ENCODE measurements at places on chromosomes 1 and 21.

DNA sequence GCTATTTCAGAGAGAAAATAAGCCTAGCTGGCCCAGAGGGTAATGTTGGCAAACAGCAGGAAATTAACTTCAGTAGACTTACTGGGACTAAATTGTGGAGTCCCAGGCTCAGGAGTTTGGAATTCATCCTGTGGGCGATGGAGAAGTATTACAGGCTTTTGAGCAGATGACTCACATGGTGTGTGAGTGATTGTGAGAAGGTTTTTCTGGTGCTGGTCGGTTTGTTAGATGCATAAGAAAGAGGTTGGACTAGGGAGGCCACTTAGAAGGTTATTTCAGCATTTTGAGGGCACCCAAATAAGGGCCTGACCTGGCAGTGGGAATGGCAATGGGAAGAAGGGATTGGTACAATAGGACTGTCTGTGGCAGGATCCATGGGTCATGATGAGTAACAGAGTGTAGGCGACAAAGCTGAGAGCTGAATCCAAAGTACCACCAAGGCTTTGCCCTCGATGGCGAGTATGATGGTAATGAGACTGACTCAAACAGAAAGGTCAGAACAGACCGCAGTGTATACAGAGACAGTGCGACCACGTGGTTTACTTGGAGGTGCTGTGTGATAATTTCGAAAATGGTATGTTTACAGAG lies 69.2 kb upstream of the KIF26B start:
- no peak for DNase-seq

DNA sequence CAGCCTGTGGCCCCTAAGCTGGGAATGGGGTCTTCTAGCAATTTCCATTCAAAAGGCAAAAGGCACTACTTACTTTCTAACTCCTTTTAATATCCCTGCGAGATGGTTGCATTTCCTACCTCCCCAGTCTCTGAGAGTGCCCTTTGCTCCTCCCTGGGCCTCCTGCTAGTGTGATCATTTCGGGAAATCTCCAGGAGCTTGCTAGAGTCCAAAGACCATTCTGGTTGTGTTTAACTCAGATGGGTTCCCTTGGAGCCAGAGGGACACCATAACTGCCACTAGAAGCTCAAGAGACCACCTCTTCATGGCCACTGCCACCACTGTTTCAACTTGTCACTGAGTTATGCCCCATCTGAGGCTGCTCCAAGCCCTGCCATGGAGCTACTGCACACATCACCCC lies 34.4 kb upstream of the CYP4B1 start:
- DNase-seq = no peak

DNA sequence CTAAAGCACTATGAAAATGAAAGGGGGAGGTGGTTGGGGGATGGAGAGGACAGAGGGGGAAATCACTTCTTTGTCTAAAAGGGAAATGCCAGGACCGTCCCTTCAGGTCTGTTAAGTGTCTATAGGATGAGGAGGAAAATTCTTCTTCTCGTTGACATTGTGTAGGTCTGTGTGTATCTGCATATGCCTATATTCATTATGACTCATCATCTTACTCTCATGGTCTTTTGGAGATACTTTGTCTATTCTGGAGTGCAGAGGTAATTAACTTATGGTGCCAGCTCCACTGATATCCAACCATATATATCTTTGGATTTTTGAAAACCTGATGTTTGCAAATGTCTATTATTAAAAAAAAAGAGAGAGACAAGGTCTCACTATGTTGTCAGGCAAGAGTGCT lies 143.7 kb downstream of the PBX1 start:
- no peak for DNase-seq

DNA sequence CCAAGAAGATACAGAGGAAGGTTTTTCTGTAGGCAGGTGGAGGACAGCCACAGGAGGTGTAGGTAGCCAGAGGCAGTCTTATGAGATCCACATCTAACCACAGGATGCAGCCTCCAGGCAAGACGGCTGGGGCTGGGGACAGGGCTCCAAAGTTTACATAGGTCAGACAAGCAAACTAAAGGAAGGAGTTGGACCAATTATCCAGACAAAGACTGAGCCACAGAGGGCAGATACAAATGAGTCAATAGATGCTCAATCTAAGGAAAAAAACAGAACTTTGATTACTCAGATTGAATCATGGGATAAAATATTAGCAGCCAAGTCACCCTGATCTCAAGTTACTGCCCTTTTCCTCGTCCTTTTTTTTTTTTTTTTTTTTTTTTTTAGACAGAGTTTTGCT lies 91.6 kb downstream of the RGS7 start:
- DNase-seq = no peak

DNA sequence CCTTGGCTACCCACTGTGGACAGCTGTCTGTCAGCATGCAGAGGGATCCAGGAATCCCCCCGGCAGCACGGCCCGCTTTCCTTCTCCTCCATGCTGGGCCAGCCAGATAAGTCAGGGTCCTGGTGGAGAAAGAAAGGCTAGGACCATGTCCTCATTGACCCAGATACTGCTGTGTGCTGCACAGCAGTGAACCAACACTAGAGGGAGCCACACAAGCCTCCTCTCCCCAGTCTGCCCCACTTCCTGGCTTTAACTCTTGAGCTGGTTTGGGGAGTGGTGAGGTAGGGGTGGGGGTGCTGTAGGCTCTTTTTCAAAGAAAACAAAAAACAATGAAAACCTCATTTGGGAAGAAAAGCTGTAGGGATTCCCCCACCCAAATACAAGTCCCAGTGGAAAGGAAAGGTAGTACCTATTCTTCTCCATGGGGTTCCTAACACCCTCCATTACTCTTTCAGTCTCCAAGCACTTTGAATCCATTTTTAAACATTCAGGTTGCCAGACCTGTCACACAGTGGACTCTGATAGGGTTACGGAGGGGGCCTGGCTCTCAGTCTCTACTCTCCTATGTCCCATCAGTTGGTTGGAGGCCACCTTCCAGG lies 84.9 kb upstream of the CD1D start:
- DNase-seq = no peak

DNA sequence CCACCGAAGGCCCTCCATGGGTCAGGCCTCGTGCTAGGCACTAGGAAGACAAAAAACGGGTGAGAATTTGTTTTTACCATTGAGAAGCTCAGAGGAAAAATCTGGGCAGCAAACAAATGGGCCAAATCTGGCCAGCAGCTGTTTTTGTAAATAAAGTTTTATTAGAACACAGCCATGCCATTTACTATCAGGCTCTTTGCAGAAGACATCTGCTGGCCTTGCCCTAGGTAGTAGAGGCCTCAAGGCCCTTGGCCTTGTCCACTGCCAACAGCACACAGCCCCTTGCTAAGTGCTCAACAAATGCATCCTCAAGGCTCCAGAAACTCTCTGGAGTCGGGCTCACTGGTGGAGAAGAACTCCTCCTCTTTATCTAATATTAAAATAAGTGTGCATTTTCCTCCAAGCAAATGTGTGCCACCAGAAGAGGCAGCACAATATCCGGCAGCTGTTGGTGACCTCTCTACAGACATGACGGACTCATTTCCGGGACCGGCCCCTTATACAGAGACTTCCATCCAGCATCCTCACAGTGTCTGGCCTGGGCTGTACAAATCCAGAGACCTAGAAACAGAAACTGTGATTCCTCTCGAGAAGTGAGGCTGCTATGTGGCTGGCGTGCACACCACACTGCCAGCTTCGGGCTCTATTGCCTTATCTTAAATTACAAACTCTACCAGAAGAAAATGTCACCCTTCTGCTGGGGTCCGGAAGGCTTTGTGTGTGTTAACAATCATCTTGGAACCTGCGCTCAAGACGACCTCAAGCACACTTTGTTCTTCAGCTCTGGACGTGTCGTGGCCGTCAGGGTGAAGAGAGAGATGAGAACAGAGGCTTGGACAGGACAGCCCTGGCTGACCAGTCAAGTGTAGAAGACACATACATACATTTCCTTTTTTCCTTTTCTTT lies 203.9 kb downstream of the TOMM20 start:
- no peak for DNase-seq

DNA sequence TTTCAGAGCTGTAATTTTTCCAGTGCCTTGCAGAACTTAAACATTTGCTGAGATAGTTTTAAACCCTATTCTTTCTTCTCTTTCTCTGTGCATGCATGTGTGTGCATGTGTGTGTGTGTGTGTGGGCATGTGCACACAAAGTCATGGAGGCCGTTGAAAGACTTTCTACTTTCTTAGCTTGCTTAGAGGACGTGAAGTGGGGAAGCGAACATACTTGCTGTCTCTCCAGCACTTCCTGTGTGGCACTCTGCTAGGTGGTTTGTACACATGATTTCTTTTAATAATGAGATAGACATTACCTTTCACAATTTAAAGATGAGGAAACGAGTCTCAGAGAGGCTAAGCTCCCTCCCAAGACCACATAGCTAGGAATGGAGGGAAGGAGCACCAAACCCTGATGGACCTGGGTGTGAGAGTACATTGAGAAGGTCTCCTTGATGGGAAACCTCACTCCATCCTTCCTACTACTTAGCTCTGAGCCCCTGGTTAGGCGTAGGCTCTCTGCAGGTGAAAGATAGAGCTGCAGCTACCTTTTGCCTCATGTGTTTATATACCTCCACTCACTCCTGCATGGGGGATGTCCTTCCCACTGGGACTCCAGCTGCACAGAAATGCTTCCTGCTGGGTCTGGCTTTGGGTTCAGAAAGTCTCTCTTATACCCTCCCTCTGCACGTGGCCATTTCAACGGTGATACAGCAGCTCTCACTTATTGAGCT lies 101.9 kb upstream of the USP24 start:
- no peak for DNase-seq

- DNase-seq = no peak
Measured at GRCh38 chr1:203473281-203473680, 2.3 kb upstream of the PRELP start.

- DNase-seq = no peak
Measured at GRCh38 chr21:34523019-34523555, 11.1 kb upstream of the KCNE1 start.

DNA sequence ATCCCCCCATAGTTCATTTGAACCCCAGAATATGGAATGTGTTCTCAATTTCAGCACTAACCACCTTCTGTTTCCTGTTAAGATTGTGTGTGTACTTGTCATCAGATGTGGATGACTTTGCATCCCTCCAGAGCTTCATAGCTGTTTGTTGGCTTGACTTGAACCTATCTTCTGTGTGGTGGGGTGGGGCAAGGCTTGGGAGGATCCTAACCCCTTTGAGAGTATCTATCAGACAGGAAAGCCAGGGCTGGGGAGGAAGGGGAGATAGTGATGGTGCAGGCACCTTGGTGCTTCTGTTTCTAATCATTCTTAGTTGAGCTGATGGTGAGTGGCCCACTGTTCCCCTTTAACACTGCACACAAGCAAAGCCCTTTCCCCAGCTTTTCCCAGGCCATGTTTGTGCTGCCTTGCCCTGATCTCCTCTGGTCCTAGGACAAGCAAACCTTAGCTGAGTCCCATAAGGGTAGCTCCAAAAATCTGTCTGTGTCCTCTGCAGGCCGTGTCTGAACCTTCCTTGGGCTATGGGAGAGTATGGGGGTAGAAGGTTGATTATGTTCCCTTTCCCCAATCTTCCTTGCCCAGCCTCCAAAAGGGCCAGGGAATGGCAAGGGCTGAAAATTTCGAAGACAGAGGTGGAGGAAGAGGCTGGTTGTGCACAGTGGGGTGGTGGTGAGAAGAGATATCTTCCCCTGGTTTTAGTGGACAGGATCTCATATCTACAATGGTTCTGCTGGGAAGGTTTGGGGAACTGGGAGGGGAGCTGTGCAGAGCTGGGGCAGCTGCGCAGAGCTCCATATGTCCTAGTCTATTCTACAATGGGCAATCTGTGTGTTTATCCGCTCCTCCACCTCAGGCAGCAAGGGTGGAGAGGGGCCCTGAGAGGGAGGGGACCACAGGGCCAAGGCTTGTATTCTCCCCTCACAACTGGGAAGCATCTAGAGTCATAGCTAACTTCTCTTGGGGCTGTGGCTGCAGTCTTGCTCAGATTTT lies 1.4 kb downstream of the NHLH1 start:
- DNase-seq = no peak

DNA sequence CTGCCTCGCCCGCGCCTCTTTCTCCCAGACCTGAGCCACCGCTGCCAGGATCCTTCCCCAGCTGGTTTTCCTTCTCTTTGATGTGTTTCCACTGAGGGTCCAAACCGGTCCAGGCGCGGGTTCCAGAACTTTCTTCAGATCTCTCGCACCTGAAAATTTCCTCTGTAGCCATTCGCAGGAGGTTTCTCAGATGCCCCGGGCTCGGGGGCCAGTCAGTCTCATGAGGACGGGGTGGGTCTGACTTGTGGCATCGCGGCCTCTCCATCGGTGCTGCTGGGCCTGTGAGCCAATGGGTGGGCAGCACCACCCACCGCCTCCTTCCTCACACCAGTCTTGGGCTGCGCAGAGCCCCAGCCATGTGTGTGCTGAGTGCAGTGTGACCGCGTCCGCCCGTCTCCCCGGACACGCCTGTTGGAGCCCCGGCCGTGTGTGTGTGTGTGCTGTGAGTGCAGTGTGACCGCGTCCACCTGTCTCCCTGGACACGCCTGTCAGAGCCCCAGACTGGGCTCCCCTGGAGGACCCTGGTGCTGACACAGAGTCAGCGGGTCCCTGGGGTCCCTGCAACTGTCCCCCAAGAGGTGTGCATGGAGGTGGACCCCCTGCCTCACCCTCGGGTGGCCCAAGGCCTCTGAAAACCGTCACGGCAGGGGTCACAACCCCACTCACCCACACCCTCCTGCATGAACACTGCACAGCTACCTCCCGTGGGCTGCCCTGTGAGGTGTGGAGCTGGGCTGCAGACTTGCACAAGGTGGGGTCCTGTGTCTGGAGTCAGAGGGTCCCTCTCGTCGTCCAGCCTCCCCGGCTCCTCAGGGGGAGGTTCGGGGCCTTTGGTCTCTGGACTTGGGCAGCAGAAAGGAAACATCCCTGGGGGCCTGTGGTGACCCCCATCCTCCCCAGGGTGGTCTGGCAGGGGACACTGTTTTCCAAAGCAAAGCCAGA lies 20.2 kb downstream of the COL18A1 start:
- DNase-seq = no peak

DNA sequence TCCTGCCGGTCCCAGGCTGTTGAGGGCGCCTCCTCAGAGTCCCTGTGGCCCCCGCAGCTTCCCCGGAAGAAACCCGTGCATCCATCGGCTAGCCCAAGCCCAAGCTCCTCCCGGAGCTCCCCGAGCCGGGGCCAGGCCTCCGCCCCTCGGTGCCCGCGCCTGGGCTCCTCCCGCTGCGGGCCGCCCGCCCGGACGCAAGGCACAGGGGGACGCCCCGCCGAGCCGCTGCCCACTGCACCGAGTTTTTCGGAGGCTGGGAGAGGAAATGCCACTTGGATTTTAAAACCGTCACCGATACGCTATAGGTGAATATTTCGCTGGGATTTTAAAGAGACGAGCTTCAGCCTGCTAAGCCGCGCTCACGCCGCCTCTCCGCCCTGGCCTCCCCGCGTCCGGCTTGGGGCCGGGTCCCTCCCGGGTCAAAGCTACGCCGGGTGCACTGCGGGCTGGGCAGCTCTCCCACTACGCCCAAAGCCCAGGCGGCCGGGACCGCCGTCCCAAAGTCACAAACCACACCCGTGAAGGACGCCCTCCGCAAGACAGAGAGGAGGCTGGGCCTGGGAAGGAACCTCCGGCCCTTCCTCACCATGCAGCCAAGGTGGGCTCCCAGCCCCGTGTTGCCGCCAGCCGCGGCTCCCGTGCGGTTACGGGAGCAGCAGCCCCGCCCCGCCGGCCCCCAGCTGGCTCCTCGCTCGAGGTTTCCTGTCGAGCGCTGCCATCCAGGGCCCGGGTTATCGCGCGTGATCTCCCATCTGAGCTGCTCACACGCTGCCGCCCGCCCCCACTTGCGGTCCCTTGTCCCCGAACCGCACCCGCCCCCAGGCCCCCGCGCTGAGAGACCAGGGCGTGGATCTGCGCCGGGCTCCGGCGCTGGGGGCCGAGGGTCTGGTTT lies 63.2 kb downstream of the CD247 start:
- peak; percentile 35 for DNase-seq

All from SHP77 treated with DMSO at 0.1 percent for 48 hours (cell line).